Osteoblast (primary cell): ENCODE measurements at places on chromosomes 4 and X. TPM values are rescaled to one million over a fixed set of nuclear protein-coding genes. Genes with fewer than 3 reads are reported as not detected.

Gene CT45A2
- total RNA-seq = not detected in 2 replicates

Gene F8A1
- 3.8 and 6.5 TPM in 2 replicates for total RNA-seq

Gene PLXNB3
- total RNA-seq = 2.7 and 4.3 TPM in 2 replicates

Gene UBA1
- 142 and 150 TPM in 2 replicates for total RNA-seq

Gene CFAP299
- total RNA-seq = 1.5 and 2.5 TPM in 2 replicates

Gene MSANTD1
- total RNA-seq = 0.59 and 0.72 TPM in 2 replicates

Gene HS3ST1
- under 0.01 TPM in 2 replicates for total RNA-seq

Gene MSX1
- total RNA-seq = 2.9 and 3.8 TPM in 2 replicates

Gene F11
- not detected in 2 replicates for total RNA-seq

Gene GATA1
- total RNA-seq = not detected in 2 replicates

Gene AFF2
- 10.0 and 10.9 TPM in 2 replicates for total RNA-seq

Gene KLKB1
- under 0.01 TPM in 1 of 2 replicates, not detected in the other for total RNA-seq

Gene DMD
- 12.7 and 13.8 TPM in 2 replicates for total RNA-seq

Gene GAGE12H
- not detected in 2 replicates for total RNA-seq

Gene ZMAT1
- total RNA-seq = 0.29 and 0.36 TPM in 2 replicates

Gene SMR3A
- not detected in 2 replicates for total RNA-seq

Gene SHROOM4
- total RNA-seq = 1.8 and 2.2 TPM in 2 replicates

Gene HSFX1
- total RNA-seq = 0.36 and 0.59 TPM in 2 replicates

Gene PDCL2
- total RNA-seq = not detected in 2 replicates

Gene MRPL1
- 23.2 and 25.3 TPM in 2 replicates for total RNA-seq

Gene SPON2
- 29.8 and 38.7 TPM in 2 replicates for total RNA-seq

Gene CNOT6L
- 15.2 and 17.4 TPM in 2 replicates for total RNA-seq

Gene SFRP2
- 0.29 TPM in 1 of 2 replicates, not detected in the other for total RNA-seq

Gene ADH4
- not detected in 2 replicates for total RNA-seq

Gene SPINK2
- total RNA-seq = not detected in 2 replicates

Gene SPANXD
- not detected in 2 replicates for total RNA-seq

Gene BEND2
- not detected in 2 replicates for total RNA-seq

Gene FAM9C
- under 0.01 TPM in 1 of 2 replicates, not detected in the other for total RNA-seq

Gene APLN
- 0.29 and 0.72 TPM in 2 replicates for total RNA-seq
